ENCODE measurements at places on chromosomes 12 and 14.
A peak's percentile ranks its signal among the peaks of the same experiment; 100 is the strongest.

DNA sequence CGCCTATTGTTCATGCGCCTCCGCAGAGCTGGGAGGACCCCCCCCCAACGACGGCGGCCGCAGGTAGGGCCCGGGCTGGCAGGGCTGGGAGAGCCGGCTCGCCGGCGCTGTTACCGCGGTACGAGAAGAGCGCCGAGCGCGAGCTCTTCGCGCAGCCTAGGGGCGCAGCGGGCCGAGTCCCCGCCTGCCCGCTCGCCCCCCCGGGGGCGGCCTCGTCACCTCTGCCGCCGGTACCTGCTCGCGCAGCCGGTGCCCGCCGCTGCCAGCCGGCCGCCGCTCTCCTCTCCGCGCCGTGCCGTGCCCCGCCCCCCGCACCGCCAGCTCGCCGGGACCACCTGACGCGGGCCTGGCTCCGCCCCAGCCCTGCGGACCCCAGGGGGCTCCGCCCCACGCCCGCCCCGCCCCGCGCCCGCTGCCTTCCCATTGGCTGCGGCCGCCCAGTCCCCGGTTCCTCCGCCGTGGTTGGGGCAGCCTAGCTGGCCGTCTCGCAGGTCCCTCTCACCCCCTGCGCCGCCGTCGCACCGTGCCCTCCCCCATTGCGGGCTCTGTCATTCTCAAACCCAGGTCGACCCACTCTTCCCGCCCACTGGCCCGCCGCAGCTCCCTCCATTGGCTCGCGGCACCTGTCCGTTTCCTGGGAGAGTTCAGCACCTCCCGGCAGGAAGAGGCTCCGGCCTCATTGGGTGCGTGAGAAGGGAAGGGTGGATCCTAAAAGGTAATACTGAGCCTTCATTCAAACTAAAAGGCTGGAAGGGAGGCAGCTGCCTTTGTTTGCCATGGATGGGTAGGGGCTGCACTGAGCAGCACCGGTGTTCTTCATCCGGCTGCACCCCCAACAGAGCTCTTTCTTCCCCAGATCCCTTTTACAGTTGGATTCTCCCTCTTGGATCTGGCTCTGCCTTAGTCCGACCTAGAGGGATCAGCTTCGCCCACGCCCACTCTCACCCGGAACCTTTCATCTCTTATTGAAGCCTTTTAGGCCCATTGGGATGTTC, at the start of gene MAP3K9:
Gene MAP3K9, minus strand, starts transcription at position 289 of the 995 bp plus-strand sequence. CDS start 342 bp downstream, outside the sequence.
- peak; percentile 85 for DNase-seq

DNA sequence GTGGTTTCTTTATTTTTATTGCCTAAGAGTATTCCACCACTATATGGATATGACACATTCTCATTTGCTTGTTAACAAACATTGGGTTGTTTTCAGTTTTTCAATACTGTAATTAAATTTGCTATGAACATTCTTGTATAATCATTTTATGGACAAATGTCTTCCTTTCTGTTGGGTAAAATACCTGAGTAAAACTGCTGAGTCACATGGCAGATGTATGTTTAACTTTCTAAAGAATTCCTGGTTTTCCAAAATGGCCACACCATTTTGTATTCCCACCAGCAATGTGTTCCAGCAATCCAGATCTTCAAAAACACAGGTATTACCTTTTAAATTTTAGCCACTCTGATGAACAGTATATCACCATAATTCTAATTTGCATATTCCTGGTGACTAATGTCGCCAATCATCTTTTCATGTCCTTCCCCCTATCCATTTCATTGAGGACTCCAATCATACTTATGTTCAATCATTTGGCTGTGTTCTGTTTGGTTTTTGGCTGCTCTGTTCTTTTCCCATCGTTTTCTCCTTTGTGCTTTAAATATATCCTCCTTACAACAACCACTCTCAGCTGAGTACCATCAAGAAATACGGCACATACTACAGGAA, 36.0 kb downstream of the CDK17 start:
- DNase-seq, result no peak

DNA sequence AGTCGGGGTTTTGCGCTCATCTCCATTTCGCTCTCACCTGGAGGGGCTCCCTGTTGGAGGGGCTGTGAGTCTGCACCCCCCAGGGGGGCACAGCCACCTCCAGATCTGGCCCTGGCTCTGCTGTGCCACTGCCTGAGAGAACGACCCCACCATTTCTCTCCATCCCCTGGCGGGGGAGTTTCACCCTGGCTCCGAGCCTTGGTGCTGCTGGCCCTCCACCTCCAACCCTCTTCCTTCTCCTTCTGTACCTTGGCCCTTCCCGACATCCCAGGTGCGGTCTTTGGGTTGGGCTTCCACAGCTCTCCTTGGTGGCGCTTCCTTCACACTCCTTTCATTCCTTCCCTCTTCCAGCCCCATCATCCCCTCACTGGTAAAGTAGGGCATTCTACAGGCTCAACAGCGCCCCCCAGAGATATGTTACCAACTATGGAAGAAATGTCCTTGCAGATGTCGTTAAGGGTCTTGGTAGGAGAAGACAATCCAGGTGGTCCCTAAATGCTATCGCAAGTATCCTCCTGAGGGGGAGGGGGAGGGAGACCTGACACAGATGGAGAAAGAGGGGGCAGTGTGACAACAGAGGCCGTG, 16.3 kb downstream of the SERPINA1 start:
- DNase-seq, result no peak

GRCh38 chr12:79688376-79689060, 2.2 kb downstream of the PAWR start:
- no peak for DNase-seq

DNA sequence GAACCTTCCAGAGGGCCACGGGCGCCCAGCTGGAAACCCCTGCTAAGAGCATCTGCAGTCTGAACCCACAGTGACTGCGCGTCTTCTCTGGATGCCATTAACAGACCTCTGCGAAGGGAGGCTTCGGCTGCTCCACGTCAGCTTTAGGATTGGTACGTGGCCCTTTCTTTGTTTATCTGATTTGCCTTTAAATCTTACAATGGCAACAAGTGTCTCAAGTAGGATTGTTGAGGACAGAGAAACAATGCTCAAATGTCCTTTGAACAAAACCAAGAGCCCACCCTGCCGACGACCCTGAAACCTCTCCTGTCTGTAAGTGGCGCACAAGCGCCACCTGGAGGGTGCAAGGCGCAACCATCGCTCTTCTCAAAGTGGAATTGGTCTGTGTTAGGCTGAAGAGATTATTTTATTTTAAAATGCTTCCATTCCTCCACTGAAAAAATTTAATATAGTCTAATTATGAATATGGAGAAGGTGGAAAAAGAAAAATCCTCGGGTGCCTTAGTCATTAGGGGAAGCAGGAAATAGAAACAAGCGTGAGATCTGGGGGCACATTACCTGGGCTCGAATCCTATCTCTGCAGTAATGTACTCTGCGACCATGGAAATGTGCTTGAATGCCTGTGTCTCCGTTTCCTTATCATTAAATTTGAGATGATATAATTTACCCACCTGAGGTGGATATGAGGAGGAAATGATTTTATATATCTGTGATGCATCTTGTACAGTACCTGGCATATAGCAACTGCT, 82.6 kb upstream of the PTPRB start:
- DNase-seq, result peak; percentile 41

DNA sequence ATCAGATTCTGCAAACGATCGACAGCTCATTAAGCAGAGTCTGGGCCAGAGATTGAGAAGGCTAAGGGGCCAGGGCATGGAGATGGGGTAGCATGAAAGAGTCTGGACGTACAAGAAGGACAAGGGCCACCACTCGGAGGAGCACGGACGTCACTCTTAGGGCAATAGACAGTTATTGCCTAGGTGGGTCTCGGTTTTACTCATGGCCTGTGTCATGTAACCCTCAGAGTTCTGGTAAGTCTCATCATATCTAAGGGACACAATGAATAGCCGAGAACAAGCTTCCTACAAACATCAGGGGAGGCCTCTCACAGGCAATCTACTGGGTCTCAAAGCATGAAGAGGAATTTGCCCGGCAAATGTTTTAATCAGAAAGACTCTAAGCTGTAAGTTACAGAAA, 30.4 kb upstream of the ITPK1 start:
- no peak for DNase-seq

- DNase-seq, result no peak
Observed at GRCh38 chr12:70663838-70664237, 26.6 kb upstream of the PTPRB start.

DNA sequence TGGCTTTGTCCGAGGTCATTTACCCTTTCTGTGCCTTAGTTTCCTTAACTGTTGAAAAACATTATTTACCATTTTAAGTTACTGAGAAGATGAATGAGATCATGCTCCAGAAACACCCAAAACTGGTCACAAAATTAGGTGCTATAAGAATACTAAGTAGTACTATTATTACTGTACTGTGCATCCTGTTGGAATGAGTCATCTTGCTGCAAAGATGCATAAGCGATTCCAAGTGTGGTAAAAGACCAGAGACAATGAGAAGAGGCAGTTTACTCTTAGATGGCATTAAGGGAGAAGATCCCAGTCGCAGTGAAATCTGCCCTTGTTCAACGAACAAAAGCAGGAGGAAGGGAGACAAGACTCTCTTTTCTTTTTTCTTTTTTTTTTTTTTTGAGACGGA, 4.2 kb upstream of the PLEKHA5 start:
- peak; percentile 48 for DNase-seq

DNA sequence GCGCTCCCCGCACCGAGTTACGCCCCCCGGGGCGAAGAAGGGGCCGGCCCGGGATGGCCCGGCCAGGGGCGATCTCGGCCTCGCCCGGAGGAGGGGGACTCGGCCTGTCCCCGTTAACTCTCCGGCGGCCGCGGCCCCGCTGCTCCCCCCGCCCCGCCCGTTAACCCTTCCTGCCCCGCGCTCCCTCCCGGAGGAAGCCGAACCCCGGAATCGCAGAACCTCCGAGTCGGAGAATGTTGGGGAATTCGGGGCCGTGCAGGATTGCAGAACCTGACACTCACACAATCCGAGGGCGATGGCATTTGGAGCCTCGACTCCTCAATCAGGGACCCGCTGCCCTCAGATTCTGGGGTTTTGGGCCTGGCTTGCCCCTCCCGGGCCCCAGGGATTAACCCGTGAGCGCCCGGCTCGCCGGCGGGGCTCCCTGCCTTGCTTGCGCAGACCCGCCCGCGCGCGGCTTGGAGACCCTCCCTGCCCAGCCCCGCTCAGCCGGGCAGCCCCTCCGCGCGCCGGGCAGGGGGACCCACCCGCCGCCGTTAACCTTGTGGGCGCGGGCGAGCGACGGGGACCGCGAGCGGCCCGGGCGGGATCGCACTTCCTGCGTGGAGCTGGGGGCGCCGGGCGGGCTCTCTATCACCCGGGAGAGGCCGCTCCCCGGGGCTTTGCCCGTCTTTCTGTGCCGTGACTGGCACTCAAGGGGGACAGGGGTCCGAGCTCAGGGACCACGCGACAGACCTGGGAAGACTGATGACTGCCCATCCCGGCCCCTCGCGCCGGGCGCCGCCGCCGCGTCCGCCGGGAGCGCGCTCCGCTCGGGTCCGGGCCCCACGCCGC, 18.8 kb downstream of the BEGAIN start:
- no peak for DNase-seq

DNA sequence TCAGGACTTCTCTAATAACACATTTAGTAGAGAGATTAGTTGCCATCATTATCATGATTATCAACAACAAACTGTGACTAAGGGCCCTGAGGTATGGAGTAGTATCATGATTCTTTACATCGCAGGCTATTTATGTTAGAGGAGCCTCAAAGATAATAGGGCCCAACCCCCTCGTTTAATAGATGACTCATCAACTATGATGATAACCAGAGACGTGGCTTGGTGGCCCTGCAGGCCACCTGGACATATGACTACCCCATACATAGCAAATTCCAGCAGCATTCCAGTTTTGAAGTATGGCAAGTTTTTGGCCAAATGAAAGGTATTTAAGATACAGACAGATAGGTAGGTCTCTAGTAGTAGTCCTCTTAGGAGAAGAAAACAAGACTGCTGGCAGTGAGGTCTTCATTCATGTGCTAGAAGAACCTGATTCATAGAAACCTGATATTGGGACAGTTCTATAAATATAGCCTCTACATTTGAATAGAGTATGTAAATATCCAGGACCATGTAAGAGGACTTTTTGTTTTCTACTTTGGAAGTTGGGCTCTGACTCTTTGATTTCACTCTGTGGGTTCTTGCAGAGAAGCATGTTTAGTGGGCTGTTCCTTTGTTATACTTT, 5.6 kb downstream of the RIC8B start:
- no peak for DNase-seq

DNA sequence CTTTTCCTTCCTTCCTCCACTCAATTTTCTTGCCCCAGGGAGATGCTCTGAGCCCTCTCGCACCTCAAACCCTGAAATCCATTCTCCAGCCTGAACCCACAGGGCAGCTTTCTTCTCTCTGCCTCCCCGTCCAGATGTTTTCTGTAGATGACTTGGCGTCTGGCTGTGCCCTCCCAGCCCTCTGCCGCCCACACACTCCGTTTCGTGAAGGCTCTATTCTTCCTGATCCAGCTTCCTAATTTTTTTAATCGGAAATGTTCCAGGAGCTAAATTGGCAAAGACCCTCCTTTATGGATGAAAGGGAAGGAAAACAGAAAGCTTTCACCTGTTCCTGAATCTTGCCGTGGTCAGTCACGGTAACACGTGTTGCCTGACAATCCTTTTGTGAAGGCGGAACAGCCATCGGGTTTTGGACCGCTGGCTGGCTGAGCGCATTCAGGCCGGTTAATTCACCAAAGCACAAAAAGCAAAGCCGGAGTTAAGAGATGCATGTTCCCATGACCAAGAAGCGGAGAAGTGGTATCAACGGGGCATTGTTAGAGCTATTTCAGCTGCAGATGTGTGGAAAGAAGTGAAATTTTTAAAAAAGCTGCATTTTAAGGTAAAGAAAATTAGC, 70.2 kb upstream of the FBRSL1 start:
- no peak for DNase-seq

- DNase-seq, result peak; percentile 82
Observed at GRCh38 chr12:116384691-116385485, 107.4 kb upstream of the MED13L start.

GRCh38 chr12:47750229-47750798, 8.4 kb downstream of the RAPGEF3 start:
- no peak for DNase-seq

DNA sequence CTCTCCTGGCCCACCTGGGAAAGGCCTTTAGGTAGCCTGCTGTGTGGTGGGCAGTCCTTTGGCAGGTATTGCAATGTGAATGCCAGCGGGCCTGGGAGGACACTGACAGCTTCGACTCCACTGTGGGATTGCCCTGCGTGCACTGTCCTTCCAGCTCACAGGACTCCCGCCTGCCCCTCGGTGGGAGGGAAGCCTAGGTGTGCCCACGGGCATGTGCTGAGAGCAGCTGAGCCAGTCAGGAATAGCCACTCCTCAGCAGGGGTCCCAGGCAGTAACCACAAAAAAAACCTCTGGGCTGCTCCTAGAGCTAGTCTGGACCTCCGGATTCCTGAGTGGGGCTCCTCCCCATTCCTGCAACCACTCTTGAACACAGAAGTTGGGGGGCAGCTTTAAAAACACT, 278.2 kb downstream of the FOXN3 start:
- no peak for DNase-seq

- DNase-seq, result no peak
Observed at GRCh38 chr12:104669089-104669721, 212.5 kb downstream of the CHST11 start.

- no peak for DNase-seq
Observed at GRCh38 chr14:98171654-98172053, 1100.3 kb downstream of the BCL11B start.

GRCh38 chr12:53099071-53099882, 1.8 kb downstream of the IGFBP6 start:
- DNase-seq, result peak; percentile 93

GRCh38 chr14:100675699-100676684, 50.7 kb upstream of the DLK1 start:
- no peak for DNase-seq
